Smooth muscle cell of the umbilical artery (primary cell): ENCODE measurements at places on chromosomes 1 and 21. TPM values are rescaled to one million over a fixed set of nuclear protein-coding genes. Genes with fewer than 3 reads are reported as not detected.

C1orf146 gene
- total RNA-seq, result not detected in 2 replicates

ADAMTS5 gene
- 0.37 and 4.5 TPM in 2 replicates for total RNA-seq

ITGB2 gene
- 0.28 TPM in 1 of 2 replicates, not detected in the other for total RNA-seq

KCNJ15 gene
- total RNA-seq, result 0.74 and 1.8 TPM in 2 replicates

STUM gene
- not detected in 2 replicates for total RNA-seq

PRDX6 gene
- 309 and 546 TPM in 2 replicates for total RNA-seq

CDA gene
- 0.92 TPM in 1 of 2 replicates, not detected in the other for total RNA-seq

BTBD19 gene
- total RNA-seq, result 11.9 and 17.0 TPM in 2 replicates

CRABP2 gene
- total RNA-seq, result 10.6 and 19.9 TPM in 2 replicates

TSPEAR gene
- not detected in 2 replicates for total RNA-seq

DNAJC6 gene
- total RNA-seq, result 0.89 and 2.0 TPM in 2 replicates

OR2T35 gene
- total RNA-seq, result not detected in 2 replicates

IFI6 gene
- total RNA-seq, result 13.2 and 23.2 TPM in 2 replicates

ARMH1 gene
- 0.59 and 1.2 TPM in 2 replicates for total RNA-seq

GBP3 gene
- total RNA-seq, result 7.1 and 49.6 TPM in 2 replicates

TNFAIP8L2 gene
- total RNA-seq, result not detected in 2 replicates

KCNE1 gene
- 0.18 and 0.30 TPM in 2 replicates for total RNA-seq

FMO1 gene
- not detected in 2 replicates for total RNA-seq

FHAD1 gene
- 0.42 and 0.59 TPM in 2 replicates for total RNA-seq

TADA1 gene
- 8.3 and 9.6 TPM in 2 replicates for total RNA-seq

GPX7 gene
- 19.3 and 34.3 TPM in 2 replicates for total RNA-seq

BARHL2 gene
- total RNA-seq, result not detected in 2 replicates

COL11A1 gene
- 346 and 376 TPM in 2 replicates for total RNA-seq

RIMKLA gene
- under 0.01 and 0.05 TPM in 2 replicates for total RNA-seq

TRIM17 gene
- under 0.01 and 0.32 TPM in 2 replicates for total RNA-seq

FCRL2 gene
- not detected in 2 replicates for total RNA-seq

F13B gene
- not detected in 2 replicates for total RNA-seq

C1orf210 gene
- total RNA-seq, result not detected in 2 replicates

COL16A1 gene
- total RNA-seq, result 200 and 541 TPM in 2 replicates
